ENCODE measurements at places on chromosomes 1 and 21. TPM values are rescaled to one million over a fixed set of nuclear protein-coding genes. Genes with fewer than 3 reads are reported as not detected.
A peak's percentile ranks its signal among the peaks of the same experiment; 100 is the strongest.

Gene TRIM67
- not detected for total RNA-seq

Gene SGIP1
- total RNA-seq, result 27.1 TPM

Gene TMCO4
- 7.3 TPM for total RNA-seq

Gene ASH1L
- 23.9 TPM for total RNA-seq

Gene HCN3
- total RNA-seq, result 0.36 TPM

Gene LRRIQ3
- total RNA-seq, result 1.8 TPM

Gene LIN28A
- total RNA-seq, result not detected

Gene REN
- total RNA-seq, result 0.54 TPM

- H3K27ac ChIP-seq, result no peak overlapping the region
- H3K4me1 ChIP-seq, result no peaks in the 10 kb centered on the region
- DNase-seq, result peak; percentile 61
- H3K36me3 ChIP-seq, result no peaks in the 10 kb centered on the region
Measured at GRCh38 chr1:190908691-190909090, 431.0 kb upstream of the BRINP3 start.

DNA sequence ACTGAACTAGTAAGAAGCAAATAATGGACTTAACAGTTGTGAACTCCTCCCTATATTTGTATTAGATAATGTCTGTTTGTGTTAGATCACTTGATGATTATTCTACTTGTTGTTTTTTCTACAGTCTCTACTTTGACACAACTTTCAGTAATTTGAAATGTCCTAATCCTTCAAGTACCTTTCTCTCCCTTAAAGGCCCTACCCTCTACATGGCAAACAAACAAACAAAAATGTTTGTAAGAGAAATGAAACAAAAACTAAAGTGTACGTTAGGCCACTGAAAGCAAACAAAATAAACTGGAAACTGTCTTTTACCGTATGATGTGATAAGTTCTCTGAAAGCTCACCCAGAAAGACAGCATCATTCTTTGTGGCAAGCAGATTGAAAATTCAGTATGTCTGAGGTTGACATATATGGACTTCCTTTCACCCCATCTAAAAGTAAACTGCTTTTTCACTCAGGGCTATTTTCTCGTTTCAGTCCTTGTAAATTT is 255.9 kb upstream of the SNX7 start:
- no peaks in the 10 kb centered on the region for H3K36me3 ChIP-seq
- no peak overlapping the region for H3K27ac ChIP-seq
- no peak for DNase-seq
- no peaks in the 10 kb centered on the region for H3K4me1 ChIP-seq

DNA sequence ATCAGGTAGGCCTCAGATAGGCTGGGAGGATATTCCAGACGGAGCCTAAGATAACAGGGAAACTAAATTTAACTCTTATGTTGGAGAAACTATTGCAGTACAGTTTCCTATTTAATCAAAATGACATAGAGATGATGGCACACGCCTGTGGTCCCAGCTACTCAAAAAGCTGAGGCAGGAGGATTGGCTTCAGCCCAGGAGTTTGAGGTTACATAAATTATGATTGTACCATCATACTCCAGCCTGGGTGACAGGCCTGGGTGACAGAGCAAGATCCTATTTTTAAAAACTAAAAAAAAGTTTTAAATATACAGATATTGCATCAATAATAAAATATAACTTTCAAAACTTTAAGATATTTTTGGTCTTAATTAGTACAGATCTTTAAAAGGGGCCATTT is 25.2 kb upstream of the TAL1 start:
- H3K36me3 ChIP-seq, result peaks cover 2% of the 10 kb centered on the region
- no peak overlapping the region for H3K4me3 ChIP-seq
- no peaks in the 10 kb centered on the region for H3K4me1 ChIP-seq
- no peak for DNase-seq
- H3K27ac ChIP-seq, result no peak overlapping the region

- H3K27ac ChIP-seq, result no peak overlapping the region
- peaks cover 4% of the 10 kb centered on the region for H3K4me1 ChIP-seq
- H3K4me3 ChIP-seq, result no peak overlapping the region
- H3K27me3 ChIP-seq, result no peaks in the 10 kb centered on the region
Measured at GRCh38 chr1:192524223-192524622, 51.4 kb upstream of the RGS1 start.

GRCh38 chr1:11279630-11280029 is 6.6 kb downstream of the UBIAD1 start:
- no peak overlapping the region for H3K27ac ChIP-seq
- DNase-seq, result no peak
- no peaks in the 10 kb centered on the region for H3K27me3 ChIP-seq
- no peak overlapping the region for H3K4me3 ChIP-seq

GRCh38 chr1:235888119-235888643 is 21.5 kb upstream of the LYST start:
- H3K27ac ChIP-seq, result no peak overlapping the region
- H3K36me3 ChIP-seq, result no peaks in the 10 kb centered on the region
- H3K27me3 ChIP-seq, result peaks cover 2% of the 10 kb centered on the region

- no peak overlapping the region for H3K4me3 ChIP-seq
- H3K27ac ChIP-seq, result no peak overlapping the region
- H3K27me3 ChIP-seq, result peaks cover 5% of the 10 kb centered on the region
- H3K36me3 ChIP-seq, result no peaks in the 10 kb centered on the region
- DNase-seq, result no peak
- peaks cover 2% of the 10 kb centered on the region for H3K4me1 ChIP-seq
Measured at GRCh38 chr1:228460821-228461220, 26.4 kb upstream of the RNF187 start.

GRCh38 chr1:34166625-34167361 is 1.8 kb upstream of the CSMD2 start:
- H3K4me1 ChIP-seq, result no peaks in the 10 kb centered on the region
- H3K27ac ChIP-seq, result no peak overlapping the region
- H3K4me3 ChIP-seq, result no peak overlapping the region
- DNase-seq, result no peak

GRCh38 chr1:220809704-220810103 is 23.0 kb downstream of the MTARC1 start:
- H3K27me3 ChIP-seq, result peaks cover 5% of the 10 kb centered on the region
- no peak for DNase-seq
- no peaks in the 10 kb centered on the region for H3K36me3 ChIP-seq
- H3K27ac ChIP-seq, result no peak overlapping the region
- H3K4me3 ChIP-seq, result no peak overlapping the region

DNA sequence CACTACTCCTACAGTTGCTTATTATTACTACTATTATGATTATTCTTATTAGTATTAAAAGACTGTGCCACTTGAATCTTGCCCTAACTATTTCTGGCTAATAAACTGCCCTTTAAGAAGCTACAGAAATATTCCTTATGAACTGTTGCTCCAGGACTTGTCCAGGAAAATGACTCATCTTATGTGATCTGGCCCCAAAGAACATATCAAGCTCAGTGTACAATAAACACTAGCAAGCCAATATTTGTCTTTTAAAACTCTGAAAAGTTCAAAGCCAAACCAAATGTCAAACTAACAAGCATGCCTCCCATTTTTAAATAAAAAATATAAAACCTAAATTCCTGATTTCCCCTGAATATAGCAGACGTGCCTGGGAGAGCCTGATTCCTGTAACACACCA is 88.7 kb upstream of the SIM2 start:
- no peak overlapping the region for H3K27ac ChIP-seq
- peaks cover 6% of the 10 kb centered on the region for H3K4me1 ChIP-seq
- peak; percentile 57 for DNase-seq
- H3K4me3 ChIP-seq, result no peak overlapping the region
- H3K27me3 ChIP-seq, result peaks cover 33% of the 10 kb centered on the region
- no peaks in the 10 kb centered on the region for H3K36me3 ChIP-seq

DNA sequence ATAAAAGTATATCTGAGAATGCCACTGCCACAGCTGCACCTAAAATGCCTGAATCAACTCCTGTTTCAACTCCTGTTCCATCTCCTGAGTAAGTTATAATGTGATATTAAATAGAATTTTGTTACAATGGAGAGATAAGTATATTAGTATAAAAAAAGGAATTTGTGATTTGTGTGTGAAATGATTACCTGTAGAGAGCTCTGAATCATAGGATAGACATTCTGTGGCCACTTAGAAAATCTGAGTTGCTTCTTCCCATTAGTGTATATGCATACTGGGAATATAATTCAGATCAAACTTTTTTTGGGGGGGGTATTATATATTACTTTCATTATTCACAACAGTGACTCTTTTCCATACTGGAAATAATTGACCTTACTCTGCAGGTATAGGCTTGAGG is 52.9 kb downstream of the SUCO start:
- peaks cover 5% of the 10 kb centered on the region for H3K36me3 ChIP-seq
- no peak overlapping the region for H3K4me3 ChIP-seq
- H3K27me3 ChIP-seq, result no peaks in the 10 kb centered on the region
- H3K4me1 ChIP-seq, result peaks cover 8% of the 10 kb centered on the region
- no peak for DNase-seq
- H3K27ac ChIP-seq, result no peak overlapping the region

DNA sequence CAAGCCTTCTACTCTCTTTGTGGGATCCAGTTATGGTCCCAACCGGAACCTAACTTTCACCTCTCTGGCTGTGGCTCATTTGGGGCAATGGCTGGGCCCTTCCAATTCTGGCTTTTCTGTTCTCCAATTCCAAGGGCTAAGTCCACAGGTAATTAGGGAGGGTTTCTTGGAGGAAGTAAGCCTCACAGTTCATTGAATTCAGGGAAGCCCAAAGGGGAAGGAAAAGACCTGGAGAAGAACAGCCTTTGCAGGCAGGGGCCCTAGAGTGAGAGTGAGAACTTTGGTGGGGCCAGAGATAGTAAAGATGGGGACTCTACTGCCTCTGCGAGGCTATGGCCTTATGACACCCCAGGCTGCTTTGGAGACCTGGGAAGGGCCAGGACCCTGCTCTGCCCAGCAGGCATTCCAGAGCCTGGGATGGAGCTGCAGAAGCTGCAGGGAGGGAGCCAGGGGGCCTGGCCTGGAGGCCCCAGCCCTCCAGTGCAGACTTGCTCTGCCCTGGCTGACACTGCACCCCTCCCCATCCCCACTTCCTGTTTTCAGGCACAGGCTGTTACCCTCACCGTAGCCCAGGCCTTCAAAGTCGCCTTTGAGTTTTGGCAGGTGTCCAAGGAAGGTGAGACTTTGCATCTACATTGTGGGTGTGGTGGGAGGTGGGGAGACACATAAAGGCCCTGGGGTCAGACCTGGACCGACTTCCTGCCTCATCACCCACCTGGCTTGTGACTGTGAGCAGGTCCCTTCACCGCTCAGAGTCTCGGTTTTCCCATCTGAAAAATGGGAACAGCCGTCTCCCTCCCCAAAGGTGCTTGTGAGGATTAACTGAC is 18.9 kb downstream of the LDLRAP1 start:
- no peak overlapping the region for H3K4me3 ChIP-seq
- DNase-seq, result no peak
- no peaks in the 10 kb centered on the region for H3K27me3 ChIP-seq

DNA sequence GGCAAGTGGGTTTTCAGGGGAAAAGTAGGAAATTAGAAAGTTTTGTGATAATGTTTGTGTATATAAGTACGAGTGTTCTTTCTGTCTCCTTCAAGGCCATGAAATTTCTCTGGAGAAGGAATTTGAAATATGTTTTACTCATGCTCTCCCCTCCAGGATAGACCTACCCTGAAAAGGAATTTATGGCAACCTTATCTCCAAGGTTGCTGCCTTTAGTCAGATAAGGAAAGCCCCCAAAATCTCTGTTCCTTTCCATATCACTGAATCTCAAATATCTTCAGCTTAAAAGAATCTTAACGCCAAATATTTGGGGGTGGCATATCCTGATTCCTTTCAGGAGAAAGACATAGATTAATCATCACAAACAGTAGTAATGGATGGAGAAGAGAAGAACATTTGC is 499 bp upstream of the C4BPB start:
- H3K36me3 ChIP-seq, result no peaks in the 10 kb centered on the region
- no peak for DNase-seq
- H3K4me3 ChIP-seq, result no peak overlapping the region
- H3K27ac ChIP-seq, result no peak overlapping the region

GRCh38 chr1:39317111-39317510 is 112.6 kb downstream of the MACF1 start:
- H3K4me3 ChIP-seq, result no peak overlapping the region
- peak; percentile 10 for DNase-seq
- H3K4me1 ChIP-seq, result no peaks in the 10 kb centered on the region
- no peaks in the 10 kb centered on the region for H3K27me3 ChIP-seq

- H3K27me3 ChIP-seq, result no peaks in the 10 kb centered on the region
- H3K4me1 ChIP-seq, result no peaks in the 10 kb centered on the region
- no peak overlapping the region for H3K4me3 ChIP-seq
- no peaks in the 10 kb centered on the region for H3K36me3 ChIP-seq
- H3K27ac ChIP-seq, result no peak overlapping the region
Measured at GRCh38 chr21:31132574-31133242, 94.4 kb upstream of the KRTAP19-8 start.

DNA sequence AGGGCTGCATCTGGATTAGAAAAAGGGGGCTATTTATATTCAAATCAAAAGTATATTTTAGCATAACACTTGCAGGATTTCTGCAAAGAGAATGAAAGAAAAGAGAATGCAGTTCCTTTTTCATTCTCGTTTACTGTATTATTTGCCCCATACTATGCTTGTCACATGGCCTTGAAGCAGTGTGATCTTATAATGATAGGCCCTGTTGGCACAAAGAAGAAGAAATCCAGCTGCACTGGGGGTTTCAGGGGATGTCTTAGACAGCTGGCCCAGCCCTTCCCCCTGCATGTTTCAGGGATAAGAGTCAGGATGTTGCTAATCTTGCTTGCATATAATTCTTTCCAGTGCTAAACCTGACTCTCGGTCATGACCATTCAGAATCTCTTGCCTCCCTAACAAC is 369.5 kb downstream of the SEC16B start:
- no peaks in the 10 kb centered on the region for H3K4me1 ChIP-seq
- H3K36me3 ChIP-seq, result no peaks in the 10 kb centered on the region
- H3K27me3 ChIP-seq, result no peaks in the 10 kb centered on the region
- H3K27ac ChIP-seq, result no peak overlapping the region

- no peak for DNase-seq
- no peak overlapping the region for H3K27ac ChIP-seq
- no peak overlapping the region for H3K4me3 ChIP-seq
- H3K27me3 ChIP-seq, result peaks cover 7% of the 10 kb centered on the region
- H3K4me1 ChIP-seq, result peaks cover 8% of the 10 kb centered on the region
Measured at GRCh38 chr1:93965256-93965655, 56.0 kb upstream of the GCLM start.

DNA sequence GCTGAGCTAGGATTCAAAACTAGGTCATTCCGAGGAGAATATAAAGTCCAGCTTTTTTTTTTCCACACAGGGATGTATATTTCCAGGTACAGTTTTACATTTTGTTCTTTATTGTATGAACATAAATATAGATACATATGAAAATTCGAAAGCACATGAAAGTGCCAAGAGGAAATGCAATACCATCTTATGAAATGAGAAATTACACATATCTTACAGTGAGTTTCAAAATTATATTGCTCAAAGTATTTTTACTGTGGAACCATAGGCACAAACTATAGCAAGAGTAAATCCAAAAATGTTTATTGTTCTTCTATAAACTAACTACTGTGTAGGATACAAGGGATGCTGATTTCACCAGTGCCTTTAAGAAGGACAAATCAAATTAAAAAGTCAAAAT is 39.0 kb downstream of the PTPRC start:
- no peak overlapping the region for H3K27ac ChIP-seq
- no peaks in the 10 kb centered on the region for H3K4me1 ChIP-seq
- DNase-seq, result no peak
- H3K27me3 ChIP-seq, result no peaks in the 10 kb centered on the region
- H3K36me3 ChIP-seq, result no peaks in the 10 kb centered on the region

Measured in IMR-90 (cell line).